ENCODE measurements at places on chromosomes 2 and 18.

DNA sequence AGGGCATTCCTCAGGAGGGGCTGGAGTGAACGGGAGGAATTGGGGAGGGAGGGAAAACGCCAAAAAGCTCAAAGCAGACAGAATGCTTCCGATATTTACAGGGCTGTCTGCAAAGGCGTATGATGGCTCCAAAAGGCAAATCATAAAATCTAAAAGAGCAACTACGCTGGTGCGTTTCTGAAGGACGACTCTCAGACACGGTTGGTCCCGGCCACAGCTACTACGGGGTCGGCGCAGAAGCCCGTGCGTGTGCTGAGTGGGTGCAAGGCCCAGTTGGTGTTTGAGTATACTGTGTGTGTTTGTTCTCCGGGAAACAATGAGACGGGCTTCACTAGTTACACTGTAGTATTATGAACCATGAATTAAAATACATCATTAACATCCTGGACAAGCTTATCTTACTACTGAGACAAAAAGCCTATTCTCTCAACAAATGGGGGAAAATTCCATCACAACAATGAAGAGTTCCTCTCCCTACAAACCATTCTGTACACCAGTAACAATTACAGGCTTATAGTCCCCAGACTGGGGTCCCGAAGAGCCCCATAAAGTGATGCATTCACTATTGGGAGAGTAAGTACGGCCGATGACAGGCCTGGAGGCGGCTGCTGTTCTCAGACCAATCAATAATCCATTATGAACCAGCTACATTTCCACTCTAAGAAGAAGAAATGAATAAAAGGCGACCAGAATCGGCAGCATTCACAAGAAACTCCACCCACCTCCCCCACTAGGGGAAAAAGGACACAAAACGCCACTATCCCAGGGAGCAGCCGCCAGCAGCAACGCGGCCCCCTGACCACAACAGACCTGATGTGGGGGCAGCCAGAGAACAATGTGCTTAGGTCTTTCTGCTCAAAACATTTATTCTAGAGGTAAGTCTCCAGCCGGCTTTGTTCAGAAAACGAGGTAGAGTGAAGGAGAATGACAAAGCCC, 43.4 kb downstream of the ZNF516 start:
- DNase-seq: no peak

GRCh38 chr18:23142251-23142929, 7.1 kb downstream of the CABLES1 start:
- no peak for DNase-seq

DNA sequence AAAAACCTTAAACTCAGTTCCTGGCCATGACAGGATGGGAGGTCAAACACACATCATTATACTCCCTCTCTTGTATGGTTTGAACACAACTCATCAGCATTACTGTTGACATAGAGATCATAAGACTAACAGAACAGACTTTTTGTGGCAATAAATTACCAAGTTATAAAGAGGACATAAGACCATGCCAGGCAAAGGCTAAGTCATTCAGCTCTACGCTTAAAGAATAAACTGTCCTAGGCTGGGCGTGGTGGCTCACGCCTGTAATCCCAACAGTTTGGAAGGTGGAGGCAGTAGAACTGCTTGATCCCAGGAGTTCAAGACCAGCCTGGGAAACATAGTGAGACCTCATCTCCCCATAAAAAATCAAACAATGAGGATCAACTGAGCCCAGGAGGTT, 16.4 kb downstream of the NLRC4 start:
- DNase-seq: no peak

- DNase-seq: no peak
These were observed 106.4 kb upstream of the CCDC85A start for GRCh38 chr2:56077359-56077915.

DNA sequence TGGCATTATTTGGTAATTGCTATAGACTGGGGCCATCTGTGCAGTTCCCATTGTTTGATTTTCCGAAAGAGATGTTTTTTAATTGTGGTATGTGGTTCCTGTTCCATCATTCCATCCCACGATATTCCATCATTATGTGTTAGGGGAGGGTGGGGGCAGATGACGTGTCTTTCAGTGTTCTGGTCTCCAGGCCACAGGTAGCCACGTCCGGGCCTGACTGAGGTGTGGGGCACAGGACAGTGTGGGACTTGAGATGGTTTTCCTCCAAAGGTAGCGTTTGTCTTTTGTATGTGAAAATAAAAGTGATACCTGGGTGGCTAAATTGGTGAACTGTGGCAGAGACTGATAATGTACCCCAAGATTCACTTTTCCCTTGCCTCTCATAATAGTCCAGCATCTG, 192.2 kb upstream of the HAAO start:
- no peak for DNase-seq

GRCh38 chr2:66478299-66478698, 43.4 kb downstream of the MEIS1 start:
- DNase-seq: no peak

- DNase-seq: no peak
These were observed 857 bp upstream of the CROCC2 start for GRCh38 chr2:240905176-240905781.

DNA sequence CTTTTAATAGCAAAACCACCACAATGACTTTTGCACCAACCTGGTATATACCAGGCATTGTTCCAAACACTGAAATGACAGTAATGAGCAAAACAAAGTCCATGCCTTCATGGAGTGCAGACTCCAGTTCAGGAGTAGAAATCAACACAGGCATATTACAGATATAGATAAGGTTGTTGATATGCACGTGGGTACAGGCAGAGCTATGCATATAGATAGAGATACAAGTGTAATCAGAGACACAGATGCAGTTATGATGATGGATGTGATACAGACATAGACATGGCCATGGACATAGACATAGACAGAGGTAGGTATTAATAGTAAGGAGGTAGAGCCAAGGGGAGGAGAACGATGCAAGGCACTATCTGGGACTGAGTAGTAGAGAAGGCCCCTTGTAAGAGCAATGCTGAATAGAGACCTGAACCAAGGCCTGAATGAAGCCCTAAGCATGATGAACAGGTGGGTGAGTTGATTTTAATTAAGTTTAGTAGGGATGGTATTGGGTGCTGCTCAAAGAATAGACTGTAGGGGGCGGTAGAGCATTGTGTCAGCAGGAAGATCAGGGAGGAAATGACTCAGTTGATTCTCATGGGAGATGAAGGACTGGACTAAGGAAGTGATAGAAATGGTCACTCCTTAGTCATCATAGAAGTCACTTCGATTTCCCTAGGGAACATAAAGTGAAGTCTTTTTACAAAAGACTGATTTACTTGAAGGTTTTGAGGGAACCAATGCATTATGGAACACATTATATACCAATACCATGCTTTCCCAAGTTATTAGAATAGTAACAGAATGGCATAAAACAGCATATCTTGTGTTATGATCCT, 39.4 kb downstream of the CMPK2 start:
- DNase-seq: peak; percentile 25

DNA sequence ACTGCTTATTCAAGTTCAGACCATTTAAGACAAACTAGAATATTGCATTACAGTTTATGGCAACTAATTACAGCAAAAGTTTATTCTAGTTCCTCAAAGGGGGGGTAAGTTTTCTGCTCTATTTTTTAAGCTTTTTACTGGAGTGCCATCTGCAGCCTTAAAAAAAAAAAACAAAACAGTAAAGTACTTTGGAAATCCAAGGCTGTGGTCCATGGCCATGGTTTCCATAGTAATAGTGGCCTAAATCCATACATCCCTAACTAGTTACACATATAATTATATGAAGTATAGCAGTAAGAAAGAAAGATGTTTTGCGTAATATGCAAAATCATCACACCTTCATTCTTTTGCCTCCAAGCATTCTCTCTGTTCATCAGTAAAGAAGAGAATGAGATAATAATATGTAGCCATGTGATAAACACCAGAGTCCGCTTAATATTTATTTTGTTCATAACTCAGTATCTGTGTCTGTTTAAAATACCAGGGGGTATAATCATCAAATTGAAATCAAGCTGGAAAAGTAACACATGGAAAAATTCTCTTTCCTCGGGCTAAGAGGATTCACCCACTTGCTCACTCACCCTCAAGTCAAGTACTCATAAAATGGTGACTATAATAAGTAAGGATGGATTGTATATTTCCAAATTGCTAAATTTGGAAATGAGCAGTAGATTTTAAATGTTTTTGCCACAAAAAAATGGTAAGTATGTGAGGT, 301.1 kb upstream of the RND3 start:
- DNase-seq: no peak

- DNase-seq: no peak
These were observed 2.2 kb downstream of the EMILIN1 start for GRCh38 chr2:27080603-27080936.

- no peak for DNase-seq
These were observed 44.4 kb upstream of the MGAT4A start for GRCh38 chr2:98775146-98775986.

GRCh38 chr2:202079310-202079709, 6.3 kb downstream of the KIAA2012 start:
- DNase-seq: no peak

DNA sequence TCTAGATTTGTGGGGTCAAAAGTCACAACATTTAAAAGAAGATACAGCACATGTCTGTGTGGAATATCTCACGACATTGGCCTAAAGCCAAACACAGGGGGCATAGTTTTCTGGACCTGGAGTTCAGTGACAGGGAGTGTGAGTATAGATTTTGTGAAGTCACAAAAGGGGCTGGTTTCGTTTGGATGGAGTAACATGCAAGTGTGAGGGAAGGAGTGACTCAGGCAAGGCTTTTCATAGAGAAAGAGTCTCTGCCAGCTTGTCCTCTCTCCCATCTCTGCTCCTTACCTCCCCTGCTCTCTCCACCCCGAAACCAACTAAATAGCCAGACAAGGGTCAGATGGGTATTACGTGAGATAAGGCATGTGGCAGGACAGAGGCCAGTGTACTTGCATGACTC, 3.7 kb upstream of the EPAS1 start:
- DNase-seq: no peak

DNA sequence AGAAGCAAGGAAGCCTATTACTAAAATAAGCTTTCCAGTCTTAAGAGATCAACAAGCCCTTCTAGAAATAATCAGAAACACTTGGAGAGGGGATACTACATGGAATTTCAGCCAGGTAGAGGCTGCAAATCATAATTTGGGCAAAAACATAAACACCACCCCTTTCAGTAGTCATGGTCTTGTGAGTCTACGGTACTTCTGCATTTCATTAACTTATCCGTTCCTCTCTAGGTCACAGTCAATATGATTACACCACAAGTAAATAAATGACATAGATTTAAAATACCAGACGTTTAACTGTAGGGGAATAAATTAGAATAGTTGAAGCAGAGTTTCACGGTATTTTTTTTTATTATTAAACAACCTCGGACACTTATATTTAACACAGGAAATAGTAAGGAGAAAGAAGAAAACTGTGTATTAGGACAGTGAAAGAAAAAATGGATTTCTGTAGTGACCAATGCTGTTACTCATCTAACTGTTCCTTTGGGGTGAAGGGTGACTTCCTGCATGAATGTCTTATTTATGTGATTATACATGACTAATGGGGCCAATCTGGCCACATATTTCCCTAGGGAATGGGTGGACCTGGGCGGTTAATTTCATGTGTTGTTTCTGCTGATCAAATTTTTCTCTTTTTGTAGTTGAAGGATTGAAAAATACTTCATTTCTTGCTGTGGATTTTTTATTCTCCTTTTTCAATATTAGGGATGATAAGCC, 456.6 kb upstream of the UBE2E3 start:
- no peak for DNase-seq

DNA sequence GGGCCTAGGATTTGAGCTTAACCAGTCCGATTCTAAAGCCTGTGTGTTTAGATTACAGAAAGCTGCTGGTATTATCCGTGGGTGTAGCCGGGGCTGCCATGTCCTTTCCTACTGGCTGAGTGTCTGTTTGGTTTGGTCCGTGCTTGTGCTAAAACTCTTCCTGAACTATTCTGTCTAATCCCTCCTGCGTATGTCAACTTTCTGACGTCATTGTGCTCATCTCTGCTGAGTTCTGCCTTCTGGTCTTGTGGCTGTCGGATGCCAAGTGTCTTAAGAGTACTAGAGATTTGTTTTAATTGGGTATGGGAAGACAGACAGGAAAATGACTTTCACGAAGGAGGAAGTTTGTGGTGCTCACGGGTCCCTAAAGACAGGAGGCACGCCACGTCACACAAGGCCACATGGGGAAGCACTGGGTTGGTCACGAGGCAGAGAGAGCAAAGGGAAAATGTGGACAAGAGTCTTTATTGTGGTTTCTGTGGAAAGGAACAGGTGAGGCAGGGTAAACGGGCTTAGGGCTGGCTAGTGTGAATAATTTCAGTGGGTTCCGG, 31.8 kb upstream of the NTSR2 start:
- no peak for DNase-seq

DNA sequence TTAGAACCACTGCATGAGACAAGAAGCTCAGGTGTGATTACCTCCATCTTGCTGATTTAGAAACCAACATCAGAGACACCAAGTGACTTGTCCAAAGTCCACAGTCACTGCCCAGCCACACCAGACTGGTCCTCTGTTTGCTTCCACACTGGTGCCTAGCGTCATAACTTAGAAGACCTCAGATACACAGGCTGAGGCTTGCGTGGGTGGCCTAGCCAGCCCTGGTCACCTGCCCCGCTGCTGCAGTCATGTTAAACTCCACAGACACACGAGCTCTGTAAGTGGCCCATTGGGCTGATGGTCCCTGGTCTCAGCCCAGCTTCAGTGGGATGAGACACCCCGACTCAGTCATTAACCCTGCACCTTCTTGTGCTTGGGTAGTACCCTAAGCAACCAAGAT, 47.1 kb downstream of the CNGA3 start:
- no peak for DNase-seq

- no peak for DNase-seq
These were observed 93.7 kb upstream of the DNMT3A start for GRCh38 chr2:25435421-25435820.

DNA sequence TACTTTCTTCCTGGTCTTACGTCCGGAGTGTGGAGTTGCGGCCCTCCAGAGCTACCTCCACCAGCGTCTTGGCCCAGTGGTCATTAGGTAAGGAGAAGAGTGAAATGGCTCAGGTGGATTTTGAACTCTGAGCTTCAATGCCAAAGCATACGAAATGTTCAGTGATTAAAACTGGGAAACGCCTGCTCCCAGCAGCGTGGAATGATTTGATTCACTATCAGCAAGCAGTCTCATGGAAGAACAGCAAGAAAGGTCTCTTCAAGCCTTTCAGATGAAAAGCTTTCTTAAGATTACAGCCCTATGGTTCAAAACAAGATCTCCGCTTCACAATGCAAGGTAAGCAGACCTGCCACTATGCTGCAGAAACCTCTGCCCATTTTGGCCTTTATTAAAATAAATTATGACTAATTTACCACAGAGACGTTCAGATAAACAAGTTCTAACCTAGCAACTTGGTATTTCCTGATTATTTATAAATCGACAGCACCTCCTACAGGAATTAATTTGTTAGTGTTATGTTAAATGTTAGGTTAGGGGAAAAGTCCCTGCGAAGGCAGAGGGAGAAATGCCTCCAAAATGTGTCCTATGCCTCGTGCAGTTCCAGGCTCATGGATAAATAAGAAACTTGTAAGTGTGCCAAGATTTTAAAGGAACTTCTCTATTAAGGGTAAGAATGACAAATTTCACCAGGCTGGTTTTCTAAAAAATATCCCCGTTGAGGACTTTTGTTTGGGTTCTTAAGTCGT, 10.1 kb downstream of the SP9 start:
- no peak for DNase-seq
